Activated CD4-positive, CD25-positive, alpha-beta regulatory T cell treated with anti-CD3 and anti-CD28 coated beads, Interleukin-2, amount 50 U/mL, for 16 hours (primary cell): ENCODE measurements at places on chromosomes 12 and 14.
A peak's percentile ranks its signal among the peaks of the same experiment; 100 is the strongest.

GRCh38 chr14:21505012-21505553 is 6.1 kb downstream of the METTL3 start:
- DNase-seq = no peak

DNA sequence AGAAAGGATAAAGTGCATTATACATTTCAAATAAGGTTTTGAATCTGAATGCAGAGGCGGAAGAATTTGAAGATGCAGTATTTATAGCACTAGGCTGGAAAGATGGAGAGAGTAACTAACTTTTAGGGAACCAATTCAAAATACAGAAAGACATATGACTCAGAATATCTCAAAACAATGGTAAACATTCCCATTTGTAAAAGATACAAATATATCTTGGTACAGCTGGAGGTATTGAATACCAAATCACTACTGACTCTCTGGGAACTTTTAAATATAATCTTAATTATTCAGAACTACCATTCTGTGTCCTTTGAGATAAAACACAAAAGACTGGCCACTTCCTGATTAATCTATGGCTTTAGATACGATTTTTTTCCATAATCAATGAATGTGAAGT is 5.1 kb downstream of the CD69 start:
- no peak for DNase-seq

- no peak for DNase-seq
These were observed 4.0 kb downstream of the FAM222A start for GRCh38 chr12:109717390-109718357.

GRCh38 chr12:29662734-29663323 is 120.9 kb downstream of the TMTC1 start:
- DNase-seq = no peak

- no peak for DNase-seq
These were observed 1.8 kb downstream of the GALNT9 start for GRCh38 chr12:132327336-132328171.

GRCh38 chr12:43988838-43989560 is 153.1 kb downstream of the TMEM117 start:
- no peak for DNase-seq

DNA sequence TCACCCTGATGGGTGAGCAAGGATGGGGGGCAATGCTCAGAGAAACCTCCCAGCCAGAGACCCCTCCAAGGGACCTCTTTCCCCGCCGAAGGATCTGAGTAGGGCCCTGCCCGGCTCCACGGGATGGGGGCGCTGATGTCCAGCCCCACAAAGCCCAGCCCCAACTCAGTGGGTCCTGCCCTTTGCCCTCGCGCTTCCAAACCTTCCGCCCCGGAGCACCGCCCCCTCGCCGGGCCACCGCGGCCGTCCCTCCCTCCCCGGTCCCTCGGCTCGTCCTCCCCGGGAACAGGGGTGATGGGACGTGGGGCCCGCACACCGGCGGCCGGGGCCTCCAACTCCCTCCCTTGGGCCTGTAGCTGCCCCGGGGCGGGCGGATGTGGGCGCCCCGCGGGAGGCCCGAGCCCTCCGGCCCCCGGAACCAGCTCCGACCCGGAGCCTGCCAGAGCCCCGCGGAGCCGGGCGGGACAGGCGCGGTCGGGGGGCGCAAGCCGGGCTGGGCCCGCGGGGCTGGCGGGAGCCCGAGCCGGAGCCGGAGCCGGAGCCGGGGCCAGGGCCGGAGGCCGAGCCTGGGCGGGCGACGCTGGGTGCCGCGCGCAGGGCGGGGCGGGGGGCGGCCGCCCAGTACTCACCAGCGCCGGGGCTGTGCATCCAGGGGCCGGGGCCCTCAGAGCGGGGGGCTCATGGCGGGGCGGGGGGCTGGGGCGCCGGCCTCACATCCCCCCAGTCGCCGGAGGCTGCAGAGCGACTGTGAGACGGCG is 386 bp downstream of the HDAC7 start:
- DNase-seq = no peak

GRCh38 chr14:103445806-103446205 is 60.6 kb downstream of the MARK3 start:
- no peak for DNase-seq

DNA sequence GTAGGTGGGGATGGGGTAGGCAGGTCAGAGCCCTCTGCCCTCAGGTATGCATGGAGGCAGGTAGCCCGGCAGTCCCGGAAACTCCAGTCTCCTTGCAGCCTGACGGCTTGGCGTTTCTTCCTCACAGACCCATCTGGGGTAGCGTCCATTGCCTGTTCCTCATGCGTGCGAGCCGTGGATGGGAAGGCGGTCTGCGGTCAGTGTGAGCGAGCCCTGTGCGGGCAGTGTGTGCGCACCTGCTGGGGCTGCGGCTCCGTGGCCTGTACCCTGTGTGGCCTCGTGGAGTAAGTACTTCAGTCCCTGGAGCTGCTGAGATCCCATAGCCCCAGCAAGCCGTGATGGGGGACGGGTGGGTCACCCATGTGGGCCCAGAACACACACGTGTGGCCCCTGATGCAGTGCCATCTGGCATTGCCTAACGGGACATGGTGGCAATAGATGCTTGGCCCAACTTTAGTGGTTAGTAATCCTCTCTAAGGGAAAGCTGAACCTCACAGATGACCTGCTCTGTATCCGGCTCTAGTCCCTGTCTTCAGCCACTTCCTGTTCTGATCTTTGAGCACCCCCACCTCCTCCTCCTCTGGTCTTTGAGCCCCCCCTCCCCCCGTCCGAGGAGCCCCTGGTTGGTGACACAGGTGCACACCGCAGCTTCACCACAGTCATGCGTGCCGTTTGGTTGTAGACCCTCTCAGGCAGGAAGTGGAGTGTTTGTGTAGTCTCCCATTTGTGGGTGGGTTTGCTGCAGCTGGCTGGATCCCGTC is 3.7 kb downstream of the SIVA1 start:
- no peak for DNase-seq

DNA sequence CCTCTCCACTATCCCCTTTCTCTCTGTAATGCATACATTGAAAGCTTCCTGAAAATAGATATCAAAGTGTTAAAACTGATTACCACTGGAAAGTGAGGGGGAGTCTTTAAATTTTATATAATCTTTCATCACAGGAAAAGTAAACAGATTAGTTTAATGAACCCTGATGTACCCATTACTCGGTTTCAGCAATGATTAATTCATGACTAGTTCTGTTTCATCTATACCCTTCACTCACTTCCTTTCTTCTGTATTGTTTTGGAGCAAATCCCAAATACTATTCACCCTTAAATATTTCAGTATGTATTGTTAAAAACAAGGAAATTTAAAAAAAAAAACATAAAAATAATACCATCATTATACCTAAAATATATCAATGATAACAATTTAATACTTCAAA is 67.3 kb upstream of the TMCC3 start:
- no peak for DNase-seq

GRCh38 chr14:95046711-95047681 is 110.3 kb downstream of the DICER1 start:
- no peak for DNase-seq

- no peak for DNase-seq
These were observed 53.0 kb downstream of the PAPLN start for GRCh38 chr14:73290279-73290678.

DNA sequence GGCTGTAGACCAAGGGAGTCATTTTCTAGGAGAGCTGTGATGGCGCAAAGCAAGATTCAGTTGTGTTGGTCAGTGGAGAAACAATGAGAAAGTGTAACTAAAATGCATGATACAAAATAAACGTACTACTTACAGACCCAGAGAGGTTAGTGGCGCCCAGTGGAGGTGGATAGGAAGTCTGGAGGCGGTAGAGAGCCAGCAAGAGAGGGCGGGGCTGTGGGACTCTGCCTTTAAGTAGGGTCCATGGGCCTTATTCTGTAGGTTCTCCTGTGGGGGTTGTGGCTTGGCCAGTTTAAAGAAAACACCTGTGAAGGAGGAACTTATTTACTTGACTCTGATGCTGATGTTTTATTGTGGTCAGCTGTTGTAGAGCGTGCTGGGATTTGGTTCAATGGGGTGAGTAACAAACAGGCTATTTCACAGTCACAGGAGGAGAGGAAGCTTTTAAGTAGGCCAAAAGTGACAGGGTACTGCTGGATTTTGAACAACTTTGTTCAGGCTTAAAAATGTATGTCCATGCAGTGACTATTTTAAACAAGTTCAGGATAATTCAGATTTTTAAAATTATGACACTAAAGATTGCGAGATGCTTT is 1097.7 kb downstream of the TMTC2 start:
- no peak for DNase-seq

DNA sequence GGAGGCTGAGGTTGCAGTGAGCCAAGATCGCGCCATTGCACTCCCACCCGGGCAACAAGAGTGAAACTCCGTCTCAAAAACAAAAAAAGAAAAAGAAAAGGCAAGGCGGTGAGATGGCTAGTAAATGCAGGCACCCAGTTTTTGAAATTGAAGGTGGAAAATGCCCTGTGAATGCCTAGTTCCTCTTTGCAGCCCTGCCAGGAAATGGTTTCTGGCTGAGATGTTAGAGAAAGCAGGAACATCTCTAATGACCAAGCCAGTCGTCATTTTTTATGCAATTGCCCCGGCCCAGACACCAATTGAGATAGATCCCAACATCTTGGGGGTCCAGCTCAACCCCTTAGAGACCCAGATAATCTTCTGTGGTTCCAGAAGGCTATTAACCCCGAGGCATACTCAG is 17.0 kb downstream of the SLC8A3 start:
- no peak for DNase-seq

GRCh38 chr12:120998435-120998834 is 17.9 kb downstream of the C12orf43 start:
- no peak for DNase-seq

GRCh38 chr14:103994535-103995184 is 52.3 kb upstream of the RD3L start:
- no peak for DNase-seq

DNA sequence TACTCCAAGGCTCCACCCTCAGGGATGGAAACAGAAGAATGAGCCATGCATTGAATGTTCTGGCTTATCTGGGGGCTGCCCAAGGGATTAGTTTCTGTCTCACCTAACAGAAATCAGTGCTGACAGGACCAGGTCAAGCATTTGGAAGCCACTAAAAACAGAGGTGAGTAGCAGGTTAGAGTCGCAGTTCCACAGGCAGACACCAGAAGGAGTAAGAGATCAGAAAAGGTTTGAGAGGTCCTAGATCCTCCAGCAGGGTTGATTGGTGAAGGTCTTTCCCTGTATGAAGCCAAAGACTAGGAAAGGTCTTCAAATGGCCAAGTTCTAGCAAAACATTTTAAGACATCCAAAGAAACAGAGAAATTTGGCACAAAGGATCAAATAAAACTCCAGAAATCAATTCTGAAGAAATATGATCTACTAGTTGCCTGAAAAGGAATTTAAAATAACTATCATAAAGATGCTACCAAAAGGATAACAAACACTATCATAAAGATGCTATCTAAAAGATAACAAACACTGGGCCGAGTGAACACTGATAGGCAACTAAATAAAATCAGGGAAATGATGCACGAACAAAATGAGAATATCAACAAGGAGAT is 19.5 kb upstream of the TTC9 start:
- DNase-seq = peak; percentile 31

GRCh38 chr12:56572288-56572687 is 50.7 kb downstream of the RBMS2 start:
- no peak for DNase-seq

DNA sequence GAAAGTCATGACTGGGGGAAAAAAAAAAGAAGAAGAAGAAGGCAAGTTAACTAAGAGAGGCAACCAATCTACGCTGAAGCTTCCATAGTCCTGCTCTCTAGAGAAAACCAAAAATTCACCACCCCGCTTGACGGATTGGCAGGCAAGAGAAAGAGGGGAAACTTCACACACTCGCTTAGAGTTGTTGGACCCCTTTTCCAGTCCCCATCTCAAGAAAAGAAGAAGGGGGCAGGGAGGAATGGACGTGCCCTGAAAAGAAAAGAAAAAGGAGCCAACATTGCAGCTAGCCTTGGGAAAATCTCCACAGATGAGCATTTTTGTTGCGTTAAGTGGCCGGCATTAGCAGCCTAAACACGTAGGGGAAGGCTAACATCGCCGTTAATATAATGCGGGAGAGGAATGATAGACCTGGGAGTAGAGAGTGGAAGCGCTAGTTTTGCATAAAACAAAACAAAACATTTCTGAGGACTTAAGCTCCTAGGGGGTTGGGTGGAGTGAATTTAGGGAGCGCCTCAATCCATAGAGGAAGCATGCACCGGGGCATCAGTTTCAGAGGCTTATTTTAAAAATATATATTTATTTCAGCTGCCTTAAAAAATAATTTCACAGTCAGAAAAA is 11.3 kb upstream of the FOXG1 start:
- no peak for DNase-seq

DNA sequence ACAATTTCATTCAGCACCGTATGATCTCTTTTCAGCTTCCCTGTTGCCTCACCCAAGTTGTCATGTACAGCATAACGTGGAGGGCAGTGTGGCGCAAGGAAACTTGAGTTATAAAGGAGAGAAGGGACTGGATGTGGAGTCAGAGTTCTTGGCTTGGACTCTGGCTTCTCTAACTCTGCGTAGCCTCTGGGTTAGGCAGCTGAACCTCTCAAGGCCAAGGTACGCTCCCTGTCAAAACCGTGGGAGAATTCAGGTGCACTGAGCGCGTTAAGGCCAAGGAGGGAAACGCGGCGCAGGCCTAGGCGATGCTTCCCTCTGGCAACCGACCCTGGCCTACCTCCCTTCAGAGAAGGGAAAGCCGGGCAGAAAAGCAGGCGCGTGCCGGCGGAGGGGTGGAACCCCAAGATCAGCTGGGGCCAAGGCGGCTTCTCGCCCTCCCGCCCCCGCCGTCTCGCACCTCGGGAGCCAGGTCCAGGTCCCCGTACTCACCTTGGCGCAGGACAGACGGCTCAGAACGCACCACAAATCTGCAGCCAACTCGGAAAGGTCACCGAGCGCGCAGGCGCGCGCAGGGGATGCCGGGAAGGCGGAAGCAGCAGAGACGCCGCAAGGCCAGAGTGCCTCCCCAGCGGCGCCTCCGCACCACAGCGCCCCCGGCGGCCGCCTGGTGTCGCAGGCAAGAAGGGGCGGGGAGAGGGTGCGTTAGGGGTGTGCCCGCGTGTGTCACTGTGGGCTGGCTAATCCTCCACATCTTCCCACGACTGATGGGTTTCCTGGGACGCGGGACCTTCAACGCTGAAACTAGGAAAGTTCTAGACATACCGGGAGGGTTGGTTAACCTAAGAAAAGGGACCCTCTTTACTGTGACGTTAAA is 7.0 kb upstream of the TDRD9 start:
- DNase-seq = peak; percentile 93

- DNase-seq = no peak
These were observed 42.1 kb upstream of the FAM222A start for GRCh38 chr12:109671502-109671901.

GRCh38 chr14:52960627-52961026 is 9.8 kb upstream of the FERMT2 start:
- no peak for DNase-seq

GRCh38 chr12:5344131-5344530 is 87.8 kb upstream of the NTF3 start:
- DNase-seq = no peak

DNA sequence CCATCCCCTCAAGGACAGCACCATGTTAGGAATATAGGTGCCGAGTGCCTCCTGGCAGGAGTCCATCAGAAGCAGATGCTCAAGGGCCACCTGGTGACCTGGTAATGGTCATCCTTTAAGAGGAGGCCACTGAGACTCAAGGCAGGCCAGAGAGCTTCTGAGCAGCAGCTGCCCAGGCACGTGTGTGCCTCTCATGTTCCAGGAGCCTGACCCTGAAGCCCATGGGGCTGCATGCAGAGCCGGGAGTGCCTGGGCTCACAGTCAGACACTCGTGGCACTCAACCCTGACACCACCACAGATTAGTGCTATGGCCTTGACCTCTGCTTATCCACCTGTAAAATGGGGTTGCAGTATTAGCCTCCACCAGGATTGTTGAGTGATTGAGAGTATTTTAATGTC is 45.6 kb downstream of the C14orf132 start:
- DNase-seq = no peak

- no peak for DNase-seq
These were observed 116.5 kb downstream of the RFLNA start for GRCh38 chr12:124411281-124411878.
